ENCODE measurements at places on chromosomes 13 and 19.

DNA sequence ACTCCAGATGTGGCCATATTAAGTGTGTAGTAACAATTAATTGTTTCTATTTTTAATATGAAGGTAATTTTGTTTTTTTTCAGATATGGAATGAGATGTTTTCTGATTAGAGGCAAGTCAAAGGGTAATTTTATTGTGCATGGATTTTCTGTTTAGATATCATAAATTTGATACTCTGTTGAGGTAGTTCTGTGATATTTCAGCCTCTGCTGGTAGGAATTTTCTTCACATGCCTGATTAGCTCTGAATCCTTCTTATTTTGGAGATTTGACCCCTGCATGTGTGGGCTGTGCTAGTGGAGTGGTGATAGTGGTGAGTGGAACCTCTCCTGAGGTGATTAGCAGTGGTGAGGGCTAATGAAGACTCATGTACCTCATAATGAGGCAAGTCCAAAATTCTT, 301.4 kb downstream of the GPC5 start:
- no peak for DNase-seq

GRCh38 chr13:41307884-41308640, 3.0 kb upstream of the NAA16 start:
- DNase-seq: no peak

DNA sequence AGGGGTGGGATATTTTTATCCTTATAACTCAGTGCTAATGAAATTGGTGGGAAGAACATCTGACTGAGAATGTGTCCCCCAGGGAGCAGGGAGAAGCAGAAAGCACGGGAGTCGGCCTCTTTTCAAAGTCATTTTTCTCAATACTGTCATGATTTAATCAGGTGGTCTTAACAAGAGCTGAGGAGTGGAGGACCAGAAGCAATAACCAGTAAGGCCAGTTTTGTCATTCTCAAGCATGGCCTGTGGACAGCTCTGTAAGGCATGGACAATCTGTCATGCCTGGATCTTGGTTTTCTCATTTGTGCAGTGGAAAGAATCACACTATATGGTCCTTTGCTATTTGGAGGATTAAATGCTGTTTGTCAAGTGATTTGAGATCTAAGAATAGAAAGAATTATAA, 99.7 kb downstream of the TNFSF11 start:
- no peak for DNase-seq

- DNase-seq: no peak
Observed at GRCh38 chr19:6721773-6722172, 1.3 kb upstream of the C3 start.
